NB4 (cell line): ENCODE measurements at places on chromosomes 11 and 22.

DNA sequence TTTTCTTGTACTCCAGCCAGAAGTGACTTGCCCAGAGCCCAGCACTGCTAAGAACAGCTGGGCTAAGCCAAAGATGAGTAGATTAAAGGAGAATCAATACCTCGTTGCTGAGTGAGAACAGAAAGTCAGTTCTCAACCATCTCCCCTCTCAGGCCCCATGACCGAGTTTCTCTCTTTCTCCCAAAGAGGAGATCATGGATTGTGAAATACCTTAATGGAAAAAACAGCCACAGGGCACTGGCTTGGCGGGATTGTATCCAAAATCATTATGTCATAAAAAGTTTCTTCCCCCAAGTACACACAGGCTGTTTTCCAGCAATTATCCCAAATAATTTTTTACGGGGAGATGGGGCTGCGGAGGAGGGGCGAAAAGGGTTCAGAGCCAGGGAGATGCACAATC is 111.8 kb upstream of the TMEM45B start:
- no peak for DNase-seq

GRCh38 chr11:123483058-123483457 is 53.0 kb downstream of the GRAMD1B start:
- no peak for DNase-seq

DNA sequence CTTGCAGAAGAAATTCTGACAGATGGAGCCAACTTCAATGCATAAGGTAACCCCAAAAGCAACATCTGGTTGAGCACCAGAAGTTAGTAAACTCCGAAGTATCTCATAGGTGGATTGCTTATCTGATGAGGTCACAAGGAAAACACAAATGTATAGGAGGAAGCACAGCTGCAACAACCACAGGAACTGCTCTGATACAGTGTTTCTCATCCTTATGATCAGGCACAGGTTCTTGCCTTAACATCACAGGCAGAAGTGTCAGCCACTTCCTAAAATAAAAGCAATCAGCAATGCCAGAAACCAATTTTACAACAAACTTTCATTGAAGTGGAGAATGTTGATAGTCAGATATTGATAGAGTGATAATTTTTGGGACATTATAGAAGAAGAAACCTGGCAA is 530.3 kb upstream of the FAT3 start:
- no peak for DNase-seq

GRCh38 chr22:24214467-24215285 is 30.2 kb downstream of the GGT5 start:
- no peak for DNase-seq

DNA sequence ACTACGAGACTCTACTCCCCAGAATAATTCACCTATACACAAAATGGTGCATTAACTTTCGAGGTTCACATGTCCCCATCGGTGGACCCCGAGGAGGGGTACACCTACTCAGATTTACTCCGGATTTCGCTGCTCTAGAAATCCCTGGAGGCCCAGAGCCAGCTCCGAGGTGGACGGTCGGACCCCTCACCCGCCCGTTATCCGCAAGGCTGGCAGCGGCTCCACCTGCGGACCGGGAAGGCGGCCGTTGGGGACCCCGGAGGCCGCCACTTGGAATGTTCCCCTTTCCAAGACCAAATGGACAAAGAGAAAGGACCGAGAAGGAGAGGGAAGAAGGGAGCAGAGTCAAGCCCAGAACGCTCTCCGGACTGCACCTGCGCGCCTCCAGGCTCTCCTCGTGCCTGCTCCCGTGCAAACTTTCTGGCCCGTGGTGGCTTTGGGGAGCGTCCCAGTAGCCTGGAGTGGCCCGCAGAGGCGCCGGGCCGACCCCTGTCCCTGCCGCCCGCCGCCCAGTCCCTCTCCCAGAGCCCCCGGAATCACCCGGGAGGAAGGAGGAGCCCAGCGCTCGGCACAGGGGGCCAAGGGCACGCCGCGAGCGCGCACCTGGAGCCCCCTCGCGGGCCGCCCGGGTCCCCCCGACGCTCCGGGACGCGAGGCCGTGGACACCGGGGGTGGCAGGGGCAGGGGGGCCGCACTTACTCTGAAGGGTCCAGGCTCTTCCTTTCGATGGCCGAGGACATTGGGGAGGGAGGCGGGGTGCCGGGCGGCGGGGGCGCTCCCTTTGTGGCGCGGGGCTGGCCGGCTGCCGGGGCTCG is 23.0 kb downstream of the LMO2 start:
- DNase-seq: no peak

DNA sequence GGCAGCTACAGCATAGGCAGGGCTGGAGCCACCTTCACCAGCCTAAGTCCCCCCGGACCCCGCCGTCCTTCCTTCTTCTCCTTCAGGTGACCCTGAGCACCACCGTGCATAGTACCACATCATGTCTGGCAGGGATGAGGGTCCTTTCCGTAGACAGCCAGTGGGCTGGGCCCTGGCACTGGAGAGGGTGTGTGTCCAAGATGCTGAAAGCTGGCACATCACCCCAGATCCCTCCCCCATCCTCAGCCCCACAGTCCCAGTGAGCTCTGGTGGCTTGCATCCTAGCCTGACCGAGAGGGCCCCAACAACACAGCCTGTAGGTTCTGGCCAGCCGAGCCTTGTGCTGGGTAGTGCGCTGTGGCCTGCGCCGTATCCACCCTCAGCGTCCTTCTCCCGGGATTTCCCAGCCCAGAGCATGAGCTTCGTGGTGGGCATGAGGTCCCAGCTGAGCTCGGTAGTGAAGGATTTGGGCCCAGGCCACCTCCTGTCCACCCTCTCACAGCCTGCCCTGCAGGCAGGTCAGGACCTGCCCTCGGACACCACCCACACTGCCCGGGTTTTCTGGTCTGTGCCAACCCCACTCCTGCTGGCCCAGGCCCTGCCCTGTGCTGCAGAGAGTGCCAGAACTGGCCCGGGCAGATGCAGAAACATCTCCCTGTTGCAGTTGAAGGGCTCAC is 1124.3 kb downstream of the BRD1 start:
- no peak for DNase-seq

- DNase-seq: peak; percentile 62
Observed at GRCh38 chr22:21569459-21570170, 2.1 kb downstream of the UBE2L3 start.

DNA sequence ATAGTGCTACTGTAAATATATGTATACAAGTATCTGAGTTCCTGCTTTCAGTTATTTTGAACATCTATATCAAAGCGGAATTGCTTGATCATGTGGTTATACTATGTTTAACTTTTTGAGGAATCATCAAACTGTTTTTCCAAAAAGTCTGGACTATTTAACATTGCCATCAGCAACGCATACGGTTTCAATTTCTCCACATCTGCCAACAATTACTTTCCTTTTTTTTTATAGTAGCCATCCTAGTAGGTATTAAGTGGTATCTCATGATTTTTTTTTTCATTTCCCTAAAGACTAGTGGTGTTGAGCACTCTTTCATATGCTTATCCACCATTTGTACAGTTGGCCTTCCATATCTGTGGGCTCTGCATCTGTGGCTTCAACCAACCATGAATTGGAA is 1.3 kb upstream of the UBE4A start:
- no peak for DNase-seq

DNA sequence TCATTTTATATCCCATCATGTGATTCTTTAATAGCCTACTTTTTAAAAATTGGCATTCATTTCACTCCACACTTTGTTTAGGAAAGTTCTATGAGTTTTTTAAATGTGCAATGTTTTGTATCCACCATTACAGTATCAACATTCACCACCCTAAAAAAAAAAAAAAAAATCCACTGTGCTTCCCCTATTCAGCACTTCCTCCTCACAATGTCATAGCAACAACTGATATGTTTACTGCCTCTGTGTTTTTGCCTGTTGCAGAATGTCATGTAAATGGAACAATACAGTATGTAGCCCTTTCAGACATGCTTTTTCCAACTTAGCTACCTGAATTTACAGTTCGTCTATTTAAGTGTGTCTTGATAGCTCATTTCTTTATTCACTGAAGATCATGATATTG is 754.2 kb downstream of the FAM181B start:
- no peak for DNase-seq

DNA sequence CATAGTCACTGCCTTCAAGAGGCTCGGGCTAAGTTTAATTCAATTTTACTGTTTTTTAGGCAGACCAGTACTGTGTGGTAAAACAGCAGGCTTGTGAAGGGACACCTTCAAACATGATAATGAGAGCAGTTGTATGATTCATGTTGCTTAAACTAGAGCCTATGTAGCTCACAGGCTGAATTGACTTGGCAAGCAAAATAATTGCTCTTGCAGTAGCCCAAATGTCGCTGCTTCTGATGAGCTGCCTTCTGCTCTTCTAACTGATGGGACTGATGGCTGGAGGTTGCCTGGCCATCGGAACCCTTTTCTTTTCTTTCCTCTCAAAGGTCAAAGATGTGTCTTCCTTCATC is 137.6 kb downstream of the MAML2 start:
- DNase-seq: no peak

DNA sequence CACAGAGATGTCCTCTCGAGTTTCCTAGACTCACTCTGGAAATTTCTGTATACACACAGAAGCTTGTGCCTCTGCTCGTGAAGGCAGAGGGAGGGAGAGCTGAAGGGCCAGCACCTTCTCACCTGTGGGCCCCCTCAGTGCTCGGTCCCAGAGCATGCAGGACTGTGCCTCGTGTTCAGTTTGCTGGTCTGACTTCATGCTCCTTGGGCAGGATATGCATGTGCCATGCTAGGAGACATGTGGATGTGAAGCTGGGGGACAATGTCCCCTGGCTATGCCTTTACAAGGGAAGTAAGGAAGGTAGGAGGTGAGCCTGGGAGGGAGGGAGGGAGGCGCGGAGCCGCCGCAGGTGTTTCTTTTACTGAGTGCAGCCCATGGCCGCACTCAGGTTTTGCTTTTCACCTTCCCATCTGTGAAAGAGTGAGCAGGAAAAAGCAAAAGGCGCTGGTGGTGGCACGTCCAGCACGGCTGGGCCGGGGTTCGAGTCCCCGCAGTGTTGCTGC is 22.6 kb downstream of the NEAT1 start:
- no peak for DNase-seq

DNA sequence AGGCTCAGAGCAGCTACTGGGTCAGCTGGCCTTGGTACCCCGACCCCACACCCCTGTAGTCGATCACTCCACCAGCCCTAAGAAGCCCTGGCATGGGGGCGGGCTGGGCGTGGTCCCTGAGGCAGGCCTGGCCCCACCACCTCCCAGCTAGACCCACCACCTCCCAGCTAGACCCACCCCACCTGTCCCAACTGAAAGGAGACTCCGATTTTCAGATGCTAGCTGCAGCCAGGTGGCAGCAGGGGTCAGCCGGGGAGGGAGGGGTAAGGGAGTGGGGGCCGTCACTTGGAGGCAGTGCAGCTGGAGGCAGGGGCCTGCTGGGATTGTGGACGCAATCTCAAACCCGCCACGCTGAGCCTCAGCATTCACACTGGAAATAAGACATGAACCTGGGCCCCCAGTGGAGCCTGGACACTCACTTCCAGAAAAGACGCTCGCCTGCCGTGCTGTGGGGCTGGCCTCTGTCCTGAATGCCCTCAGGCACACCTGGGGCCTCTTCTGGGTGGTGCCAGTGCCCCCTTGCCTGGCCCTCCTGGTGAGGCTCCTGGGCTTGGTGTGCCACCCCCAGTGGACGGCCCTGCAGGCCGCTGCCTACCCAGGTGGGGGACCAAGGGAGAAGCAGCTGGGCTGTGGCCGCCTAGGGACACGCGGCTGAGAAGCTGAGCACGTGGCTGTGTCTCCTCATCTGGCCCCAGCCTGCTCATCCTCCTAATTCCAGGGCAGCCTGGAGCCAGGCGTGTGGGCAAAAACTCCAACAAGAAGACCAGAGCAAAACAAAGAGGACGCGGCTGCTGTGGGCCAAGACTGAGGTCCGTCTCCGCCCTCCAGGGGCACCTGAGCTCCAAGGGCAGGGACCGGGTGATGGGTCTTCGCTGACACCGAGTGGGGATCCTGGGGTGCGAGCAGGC is 26.7 kb downstream of the OSBPL5 start:
- DNase-seq: peak; percentile 86

DNA sequence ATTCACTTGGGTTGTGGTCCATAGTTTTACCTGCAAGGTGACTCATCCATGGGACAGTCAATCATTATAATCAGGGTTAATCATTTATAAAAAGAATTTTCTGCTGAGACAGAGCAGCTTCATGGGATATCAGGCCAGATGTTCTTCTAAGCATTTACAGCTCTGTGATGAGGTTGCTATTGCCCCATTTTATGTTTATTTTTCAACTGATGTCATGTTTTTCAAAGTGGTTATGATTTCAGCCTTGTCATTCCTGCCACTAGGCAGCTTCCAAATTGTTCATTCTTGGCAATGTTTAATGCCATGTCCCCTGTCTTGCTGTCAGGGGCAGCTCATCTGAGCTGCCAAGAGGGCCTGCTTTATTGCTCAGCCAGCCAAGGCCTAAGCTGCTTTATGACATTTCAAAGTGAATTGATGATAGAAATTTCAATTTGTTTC is 35.9 kb upstream of the ZBED5 start:
- no peak for DNase-seq

- DNase-seq: peak; percentile 53
Observed at GRCh38 chr11:33716243-33716642, 15.6 kb upstream of the C11orf91 start.

DNA sequence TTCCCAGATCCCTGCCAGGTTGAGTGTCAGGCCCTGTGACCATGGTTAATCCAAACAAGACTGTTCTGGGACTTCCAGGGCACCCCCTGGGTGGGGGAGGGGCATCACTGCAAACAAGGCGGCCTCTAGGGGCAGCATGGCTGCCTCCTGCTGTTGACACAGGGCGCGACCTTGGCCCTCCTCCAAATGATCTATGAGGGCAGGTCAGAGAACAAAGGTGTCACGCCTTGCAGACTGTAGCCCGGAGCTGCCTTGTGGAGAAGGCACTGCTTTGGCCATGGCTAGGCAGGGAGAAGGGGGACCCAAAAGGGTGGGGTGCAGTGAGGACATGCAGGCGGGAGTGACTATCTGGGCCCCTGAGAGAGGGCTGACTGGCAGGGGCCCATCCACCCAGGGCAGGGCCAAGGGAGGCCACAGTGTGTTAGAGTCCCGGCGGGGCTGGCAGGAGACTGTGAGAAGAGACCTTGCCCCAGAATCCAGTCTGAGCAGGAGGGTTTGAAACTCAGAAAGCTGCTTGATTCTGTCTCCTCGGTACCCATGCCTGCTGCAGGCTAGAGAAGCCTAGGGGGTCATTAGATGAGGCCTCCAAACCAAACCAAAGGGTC is 35.6 kb downstream of the KCNC1 start:
- peak; percentile 19 for DNase-seq

DNA sequence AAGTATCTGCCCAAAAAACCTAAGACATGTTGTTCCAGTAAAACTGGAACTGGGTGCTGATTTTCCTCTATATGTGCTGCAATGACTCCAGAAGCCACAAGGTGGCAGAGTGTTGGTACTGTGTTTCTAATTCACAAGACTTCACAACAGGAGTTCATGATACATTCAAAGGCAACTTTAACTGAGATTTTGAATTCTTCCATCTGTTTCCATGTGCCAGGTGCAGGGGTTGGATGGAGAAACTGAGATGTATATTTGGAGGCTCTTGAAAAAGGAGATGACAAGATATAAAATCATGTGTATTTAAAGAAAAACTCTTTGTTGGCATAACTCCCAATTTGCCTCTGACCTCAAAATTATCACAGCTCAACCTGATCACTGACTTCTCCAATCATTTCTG is 1098.6 kb upstream of the CCDC90B start:
- peak; percentile 56 for DNase-seq
